ENCODE measurements at places on chromosomes 2 and 18.

DNA sequence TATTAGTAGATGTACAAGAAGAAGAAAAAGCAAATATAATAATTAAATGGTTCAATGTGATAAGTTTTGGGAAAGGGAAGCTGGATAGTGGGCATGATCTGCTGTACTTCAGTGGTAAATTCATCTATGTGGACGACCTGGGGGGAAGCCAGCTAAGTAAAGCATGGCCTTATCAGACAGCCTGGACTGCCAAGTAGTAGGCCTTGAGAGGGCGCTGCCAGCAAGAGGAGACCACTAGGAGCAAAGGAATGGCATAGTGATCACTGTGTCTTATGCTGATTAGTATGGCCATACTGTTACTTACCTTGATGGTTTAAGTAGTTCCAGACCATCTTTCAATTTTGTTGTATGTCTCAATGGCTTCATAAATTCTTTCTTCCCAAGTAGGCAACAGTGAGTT lies 287.6 kb downstream of the SETBP1 start:
- no peak for DNase-seq

DNA sequence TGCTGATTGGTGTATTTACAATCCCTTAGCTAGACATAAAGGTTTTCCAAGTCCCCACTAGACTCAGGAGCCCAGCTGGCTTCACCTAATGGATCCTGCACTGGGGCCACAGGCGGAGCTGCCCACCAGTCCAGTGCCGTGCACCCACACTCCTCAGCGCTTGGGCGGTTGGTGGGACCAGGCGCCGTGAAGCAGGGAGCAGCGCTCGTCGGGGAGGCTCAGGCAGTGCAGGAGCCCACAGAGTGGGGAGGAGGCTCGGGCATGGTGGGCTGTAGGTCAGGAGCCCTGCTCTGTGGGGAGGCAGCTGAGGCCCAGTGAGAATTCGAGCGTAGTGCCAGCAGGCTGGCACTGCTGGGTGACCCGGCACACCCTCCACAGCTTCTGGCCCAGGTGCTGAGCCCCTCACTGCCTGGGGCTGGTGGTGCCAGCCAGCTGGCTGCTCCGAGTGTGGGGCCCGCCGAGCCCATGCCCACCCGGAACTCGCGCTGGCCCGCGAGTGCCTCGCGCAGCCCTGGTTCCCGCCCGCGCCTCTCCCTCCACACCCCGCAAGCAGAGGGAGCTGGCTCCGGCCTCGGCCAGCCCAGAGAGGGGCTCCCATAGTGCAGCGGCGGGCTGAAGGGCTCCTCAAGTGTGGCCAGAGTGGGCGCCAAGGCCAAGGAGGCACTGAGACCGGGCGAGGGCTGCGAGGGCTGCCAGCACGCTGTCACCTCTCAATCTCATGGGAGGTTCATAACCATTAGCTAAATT lies 475.6 kb upstream of the DCC start:
- DNase-seq = no peak

DNA sequence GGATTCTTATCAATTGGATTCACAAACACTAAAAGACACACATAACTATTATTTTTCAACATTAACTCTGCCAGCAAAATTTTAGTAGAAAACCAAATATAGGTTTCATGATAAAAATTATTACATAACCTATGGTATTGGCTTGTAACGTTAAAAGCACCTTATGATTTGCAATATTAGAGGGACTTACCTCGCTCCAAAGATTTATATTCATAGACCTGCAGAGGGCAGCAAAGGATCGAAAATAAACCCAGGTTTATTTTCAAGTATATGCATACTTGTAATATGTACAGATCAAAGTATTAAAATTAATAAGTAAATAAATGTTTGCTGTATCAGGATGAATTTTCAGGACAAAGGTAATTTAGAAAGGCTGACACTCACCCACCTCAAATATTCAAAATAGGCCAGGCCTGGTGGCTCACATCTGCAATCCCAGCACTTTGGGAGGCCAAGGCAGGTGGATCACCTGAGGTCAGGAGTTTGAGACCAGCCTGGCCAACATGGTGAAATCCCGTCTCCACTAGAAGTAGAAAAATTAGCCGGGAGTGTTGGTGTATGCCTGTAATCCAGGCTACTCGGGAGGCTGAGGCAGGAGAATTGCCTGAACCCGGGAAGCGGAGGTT lies 45.3 kb downstream of the LRPPRC start:
- peak; percentile 54 for DNase-seq

GRCh38 chr2:240240017-240240734 lies 99.7 kb upstream of the OTOS start:
- DNase-seq = no peak

DNA sequence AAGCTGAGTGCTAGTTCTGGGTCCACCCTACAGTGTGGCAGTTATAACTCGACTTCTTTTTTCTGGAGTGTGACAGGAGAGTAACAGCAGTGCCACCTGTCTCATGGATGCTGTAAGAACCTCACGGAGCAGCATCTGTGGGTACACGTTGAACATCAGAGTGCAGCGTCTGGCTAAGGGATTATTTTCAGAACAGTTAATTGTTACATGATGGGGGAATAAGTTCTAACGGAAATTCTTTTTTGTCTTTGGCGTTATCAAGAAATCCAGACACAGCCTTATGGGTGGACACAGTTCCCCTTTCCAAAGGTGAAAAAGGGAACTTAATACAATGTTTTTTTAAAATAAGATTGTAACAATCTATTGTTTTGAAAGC lies 28.3 kb upstream of the TOGARAM2 start:
- no peak for DNase-seq

DNA sequence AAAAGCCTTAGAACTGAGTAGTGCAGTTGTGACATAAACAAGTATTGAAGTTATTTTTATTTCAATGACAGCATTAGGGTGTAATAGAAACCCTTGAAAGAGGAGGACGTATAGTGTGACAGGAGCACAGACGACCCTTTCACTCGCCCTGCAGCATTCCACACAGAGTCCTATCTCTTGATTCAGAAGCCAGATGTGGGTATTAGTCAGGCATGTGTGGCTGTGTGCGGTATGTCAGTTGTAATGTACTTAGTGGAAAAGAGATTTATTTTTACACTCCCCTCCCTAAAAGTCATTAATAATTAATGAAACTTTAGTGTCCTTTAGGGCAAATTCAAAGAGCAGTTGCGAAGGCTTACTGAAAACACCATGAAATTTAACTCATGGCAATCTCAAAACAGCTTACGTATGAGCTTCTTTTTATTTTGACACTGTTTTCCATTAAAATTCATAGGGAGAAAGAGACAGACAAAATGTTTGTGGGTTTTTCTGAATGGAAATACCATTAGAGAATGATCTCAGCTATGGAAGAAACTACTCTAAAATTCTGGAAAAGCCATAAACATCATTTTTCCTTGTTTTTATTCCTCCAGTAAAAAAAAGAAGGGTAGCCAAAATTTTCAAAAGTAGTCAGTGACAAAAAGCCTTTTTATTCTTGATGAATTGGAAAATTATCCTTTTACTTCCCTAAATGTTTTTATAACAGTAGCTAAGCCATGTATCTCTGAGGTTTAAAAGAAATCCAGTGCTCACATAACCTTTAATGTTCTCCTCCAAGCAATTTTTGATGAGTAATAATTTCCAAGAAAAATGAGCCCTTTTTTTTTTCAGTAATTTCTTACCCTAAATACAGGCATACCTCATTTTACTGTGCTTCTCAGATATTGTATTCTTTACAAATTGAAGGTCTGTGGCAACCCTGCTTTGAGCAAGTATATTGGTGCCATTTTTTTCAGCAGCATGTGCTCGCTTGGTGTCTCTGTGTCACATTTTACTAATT lies 84.0 kb upstream of the DSEL start:
- peak; percentile 66 for DNase-seq

DNA sequence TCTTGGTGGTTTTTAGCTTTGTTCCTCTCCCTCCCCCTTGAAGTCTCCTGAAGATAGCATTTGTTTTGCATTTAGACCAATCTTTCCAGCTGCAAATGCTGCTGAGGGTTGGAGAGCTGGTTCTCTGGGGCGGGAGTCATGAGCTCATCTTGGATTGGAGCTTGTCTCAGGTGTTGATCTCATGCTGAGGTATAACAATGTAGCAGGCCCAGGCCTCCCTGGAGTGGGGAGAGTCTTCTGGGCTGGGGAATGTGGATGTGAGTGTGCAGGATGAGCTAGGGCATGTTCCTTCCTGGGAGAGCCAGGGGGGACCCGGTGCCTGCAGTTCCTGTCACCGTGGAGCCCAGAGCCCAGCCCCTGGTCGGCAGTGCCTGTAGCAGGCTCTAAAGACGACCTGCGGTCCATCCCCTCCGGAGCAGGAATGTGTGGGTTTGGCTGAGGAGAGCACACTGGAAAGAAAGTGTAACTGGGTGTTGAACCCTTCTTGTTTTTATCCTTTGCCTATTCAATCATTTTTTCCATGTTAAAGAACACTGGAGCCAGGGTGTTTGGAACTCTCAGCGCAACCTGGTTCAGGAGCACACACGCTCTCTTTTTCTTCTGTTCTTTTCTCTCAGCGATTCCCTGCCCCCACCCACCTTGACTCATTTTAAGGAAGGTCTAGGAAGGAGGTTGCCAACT lies 2.7 kb downstream of the ZNF532 start:
- DNase-seq = peak; percentile 91

DNA sequence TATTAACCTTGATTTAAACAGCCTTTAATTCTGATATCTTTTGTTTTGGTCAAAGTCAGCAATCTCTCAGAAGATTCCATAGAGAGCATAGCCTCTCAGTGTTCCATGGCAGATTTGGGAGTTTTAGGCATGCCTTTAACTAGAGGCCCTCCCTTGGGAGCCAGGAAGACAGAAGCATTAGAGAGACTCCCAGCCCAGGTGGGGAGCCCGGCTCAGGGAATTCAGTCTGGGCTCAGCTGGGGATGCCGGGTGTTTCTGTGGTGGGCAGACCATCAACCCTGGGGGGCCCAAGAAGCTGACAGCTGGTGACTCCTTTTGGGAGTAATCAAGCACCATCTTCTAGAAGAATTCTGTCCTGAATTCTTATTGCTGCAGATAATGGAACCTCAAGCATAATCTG lies 99.7 kb upstream of the CELF4 start:
- no peak for DNase-seq

DNA sequence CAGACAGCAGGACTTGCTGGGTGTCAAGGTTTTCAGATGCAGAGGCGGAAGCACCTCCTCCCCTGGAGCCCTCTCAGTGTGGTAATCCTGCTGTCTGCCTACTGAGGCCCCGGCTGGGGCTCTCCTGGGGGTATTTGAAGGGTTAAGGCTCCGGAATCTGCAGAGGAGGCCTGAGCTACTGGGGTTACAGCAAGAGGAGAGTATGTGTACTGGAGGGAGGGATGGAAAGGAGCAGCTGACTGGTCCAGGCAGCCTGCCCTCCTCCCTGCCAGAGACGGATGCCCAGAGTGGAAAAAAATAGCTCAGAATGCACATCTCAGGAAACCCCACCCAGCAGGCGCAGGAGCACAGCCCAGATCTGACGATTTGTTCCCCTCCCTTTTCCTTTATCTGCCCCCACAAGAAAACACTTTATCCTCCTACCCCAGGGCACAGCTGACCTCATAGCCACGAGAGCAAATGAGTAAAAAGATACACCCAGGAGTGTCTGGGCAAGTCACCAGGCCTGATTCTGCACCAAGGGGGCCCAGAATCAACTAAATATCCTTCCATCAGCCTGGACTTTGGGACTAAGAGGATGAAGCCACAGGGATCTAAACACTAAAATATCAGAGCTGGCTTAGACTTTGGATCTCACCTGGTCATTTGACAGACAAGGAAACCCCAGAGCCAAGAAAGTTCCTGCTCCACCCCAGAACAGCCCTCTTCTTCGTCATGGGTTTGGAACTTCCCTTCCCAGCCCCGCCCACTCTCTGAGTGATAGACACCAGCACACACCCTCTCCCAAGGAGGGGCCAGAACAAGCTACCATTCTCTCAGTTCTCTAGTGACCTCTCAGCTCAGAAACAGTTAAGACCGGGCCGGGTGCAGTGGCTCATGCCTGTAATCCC lies 5.5 kb downstream of the TMBIM1 start:
- peak; percentile 97 for DNase-seq

- DNase-seq = peak; percentile 37
These were observed 3.0 kb upstream of the OSBPL1A start for GRCh38 chr18:24400587-24400986.

GRCh38 chr18:8969639-8970390 lies 132.7 kb upstream of the NDUFV2 start:
- peak; percentile 26 for DNase-seq

GRCh38 chr2:9220201-9220600 lies 13.6 kb downstream of the ASAP2 start:
- DNase-seq = no peak

- DNase-seq = no peak
These were observed 12.6 kb downstream of the AGAP1 start for GRCh38 chr2:235506291-235506996.

DNA sequence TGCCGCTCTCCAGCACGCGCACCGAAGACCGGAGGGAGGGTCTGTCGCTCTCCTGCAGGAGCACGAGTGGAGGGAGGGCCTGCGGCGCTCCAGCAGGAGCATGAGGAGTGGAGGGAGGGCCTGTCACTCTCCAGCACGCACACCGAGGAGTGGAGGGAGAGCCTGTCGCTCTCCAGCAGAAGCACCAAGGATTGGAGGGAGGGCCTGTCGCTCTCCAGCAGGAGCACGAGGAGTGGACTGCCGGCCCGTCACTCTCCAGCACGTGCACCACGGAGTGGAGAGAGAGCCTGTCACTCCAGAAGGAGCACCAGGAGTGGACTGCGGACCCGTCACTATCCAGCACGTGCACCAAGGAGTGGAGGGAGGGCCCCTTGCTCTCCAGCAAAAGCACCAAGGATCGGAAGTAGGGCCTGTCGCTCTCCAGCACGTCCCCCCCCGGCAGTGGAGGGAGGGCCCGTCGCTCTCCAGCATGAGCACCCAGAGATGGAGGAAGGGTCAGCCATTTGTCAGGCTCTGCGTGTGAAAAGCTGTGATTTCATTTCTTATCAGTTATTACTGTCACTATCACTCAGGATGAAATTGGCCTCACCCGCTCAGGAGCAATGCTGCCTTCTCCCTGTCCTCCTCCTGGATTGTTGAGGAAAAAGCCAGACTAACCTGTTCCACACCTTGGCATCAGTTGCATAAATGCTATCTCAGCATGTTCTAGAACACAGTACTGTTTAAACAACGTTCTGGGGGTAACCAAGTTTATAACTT lies 35.9 kb downstream of the ADI1 start:
- DNase-seq = peak; percentile 35

Data from bronchial epithelial cell (primary cell).